LHCN-M2 (cell line): ENCODE measurements at places on chromosomes 16 and 17. TPM values are rescaled to one million over a fixed set of nuclear protein-coding genes. Genes with fewer than 3 reads are reported as not detected.

Gene CHST6
- total RNA-seq = 1.8 and 1.9 TPM in 2 replicates

Gene SGSH
- 20.4 and 25.0 TPM in 2 replicates for total RNA-seq

Gene SRCIN1
- not detected in 2 replicates for total RNA-seq

Gene FBXW10
- not detected in 2 replicates for total RNA-seq

Gene PIRT
- total RNA-seq = not detected in 2 replicates

Gene CCDC144A
- total RNA-seq = 3.3 and 4.5 TPM in 2 replicates

Gene NME1
- 234 and 259 TPM in 2 replicates for total RNA-seq

Gene MT1X
- 68.7 and 172 TPM in 2 replicates for total RNA-seq

Gene KRT25
- total RNA-seq = not detected in 2 replicates

Gene ITGB4
- 0.17 and 5.5 TPM in 2 replicates for total RNA-seq

Gene CNTNAP4
- 0.06 TPM in 1 of 2 replicates, not detected in the other for total RNA-seq

DNA sequence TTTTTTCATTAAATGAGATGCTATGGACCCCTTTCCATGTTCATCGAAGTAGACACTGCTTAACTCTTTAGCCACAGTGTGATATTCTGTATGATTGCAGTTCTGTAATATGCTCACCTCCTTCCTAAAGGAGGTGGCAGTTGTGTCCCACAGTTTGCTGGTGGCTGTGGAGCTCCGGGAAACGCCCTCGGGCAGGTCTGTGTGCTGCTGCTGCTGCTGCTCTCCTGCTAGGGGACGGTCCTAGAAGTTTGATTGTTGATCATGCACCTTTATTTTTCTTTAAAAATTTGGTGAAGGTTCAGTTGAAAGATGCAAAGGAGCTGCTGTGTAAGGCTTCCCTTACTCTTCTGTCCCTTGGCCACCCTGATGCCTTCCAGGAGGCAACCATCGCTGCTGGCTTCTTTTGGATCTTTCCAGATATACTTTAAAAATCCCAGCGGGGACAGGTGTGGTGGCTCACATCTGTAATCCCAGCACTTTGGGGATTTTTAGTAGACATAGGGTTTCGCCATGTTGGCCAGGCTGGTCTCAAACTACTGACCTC is 8.4 kb upstream of the CLEC18A start:
- DNase-seq = no peak

DNA sequence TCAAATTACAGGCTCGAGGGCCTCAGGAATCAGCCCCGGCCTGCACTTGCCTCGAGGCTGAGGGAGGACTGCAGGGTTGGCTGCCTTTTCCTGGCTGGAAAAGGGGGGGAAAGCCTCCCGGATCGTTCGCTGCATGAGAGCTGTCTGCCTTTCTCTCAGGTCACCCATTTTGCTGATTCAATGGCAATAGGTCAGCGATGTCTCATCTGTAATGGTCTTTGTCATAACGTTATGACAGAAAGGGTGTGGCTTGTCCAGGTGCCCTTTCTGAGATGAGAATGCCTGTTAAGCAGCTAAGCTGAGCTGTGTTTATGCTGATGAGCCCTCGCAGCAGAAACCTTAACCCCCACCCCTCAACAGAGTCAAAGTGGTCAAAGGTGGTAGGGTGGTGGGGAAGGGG is 81.8 kb downstream of the AKAP1 start:
- no peak for DNase-seq

GRCh38 chr16:15044286-15044685 is 11.6 kb downstream of the NTAN1 start:
- DNase-seq = no peak

GRCh38 chr17:40443196-40443987 is at the start of gene IGFBP4:
Gene IGFBP4, plus strand, starts transcription at chr17:40443450. Its CDS starts 286 bp downstream, at chr17:40443736.
- peak; percentile 74 for DNase-seq

GRCh38 chr16:80981103-80981502 is 25.6 kb downstream of the CMC2 start:
- no peak for DNase-seq

DNA sequence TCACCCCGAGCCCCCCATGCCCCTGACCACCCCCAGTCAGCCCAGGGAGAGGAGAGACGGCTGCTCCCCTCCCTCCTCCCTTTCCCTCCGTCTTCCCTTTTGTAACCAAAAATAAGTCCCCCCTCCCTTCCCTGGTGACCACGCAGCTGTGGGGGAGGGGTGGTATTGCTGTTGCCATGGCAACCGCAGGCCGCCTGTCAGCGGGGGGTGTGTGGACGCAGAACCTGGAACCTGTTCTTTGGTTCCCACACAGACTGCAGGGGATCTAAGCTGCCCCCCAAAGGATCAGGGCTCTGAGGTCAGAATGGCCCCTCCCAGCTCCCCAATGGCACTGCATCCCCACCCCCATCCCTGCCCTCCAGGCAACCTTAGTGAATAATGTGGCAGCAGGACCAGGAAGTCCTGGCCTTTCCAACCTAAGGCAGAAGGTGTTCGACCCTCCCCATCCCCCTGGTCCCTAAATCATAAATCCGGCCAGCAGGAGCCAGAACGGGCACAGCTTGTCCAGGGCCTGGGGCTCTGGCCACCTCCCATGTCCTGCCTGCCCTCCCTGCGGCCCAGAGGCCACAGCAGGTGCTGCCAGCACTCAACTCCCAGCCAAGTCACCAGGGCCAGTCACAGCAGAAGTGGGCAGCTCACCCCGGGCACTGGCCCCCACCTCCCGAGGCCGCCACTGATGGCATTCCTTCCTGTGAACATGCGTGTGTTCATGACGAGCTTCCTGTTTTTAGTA is 12.0 kb downstream of the CA4 start:
- DNase-seq = no peak

- peak; percentile 82 for DNase-seq
Observed at GRCh38 chr17:77404812-77405581, 264.2 kb downstream of the SEC14L1 start.

- DNase-seq = no peak
Observed at GRCh38 chr17:80384078-80384960, 30.6 kb upstream of the ENDOV start.

GRCh38 chr16:9845661-9846361 is 336.4 kb downstream of the GRIN2A start:
- peak; percentile 77 for DNase-seq

DNA sequence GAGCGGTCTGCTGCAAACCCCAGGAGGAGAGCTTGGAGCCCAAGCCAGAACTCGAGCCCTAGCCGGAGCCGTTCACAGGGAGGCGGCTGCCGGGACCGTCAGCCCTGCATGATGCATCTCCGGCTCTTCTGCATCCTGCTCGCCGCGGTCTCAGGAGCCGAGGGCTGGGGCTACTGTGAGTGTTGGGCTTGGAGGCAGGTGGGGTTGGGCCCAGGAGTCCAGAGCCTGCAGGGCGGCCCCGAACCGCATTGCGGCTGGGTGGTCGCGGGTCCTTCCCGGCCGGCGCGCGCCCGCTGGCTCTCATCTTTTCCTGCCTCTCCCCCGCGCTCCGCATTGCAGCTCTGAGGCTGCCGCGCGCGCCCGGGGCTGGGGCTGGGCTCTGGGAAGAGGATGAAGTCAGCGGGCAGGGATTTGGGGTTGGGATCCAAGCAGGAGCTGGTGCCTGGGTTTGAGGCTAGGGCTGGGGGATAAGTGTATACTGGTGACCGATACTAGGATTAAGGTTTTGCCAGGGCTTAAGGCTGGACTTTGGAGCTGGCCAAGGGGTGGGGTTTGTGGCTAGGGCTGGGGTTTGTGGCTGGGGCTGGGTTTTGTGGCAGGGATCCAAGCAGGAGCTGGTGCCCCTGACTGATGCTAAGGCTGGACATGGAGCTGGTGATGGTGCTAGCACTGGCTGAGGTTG is 532 bp downstream of the CNTNAP1 start:
- DNase-seq = peak; percentile 61

GRCh38 chr16:27110524-27110896 is 43.8 kb downstream of the C16orf82 start:
- DNase-seq = peak; percentile 15

DNA sequence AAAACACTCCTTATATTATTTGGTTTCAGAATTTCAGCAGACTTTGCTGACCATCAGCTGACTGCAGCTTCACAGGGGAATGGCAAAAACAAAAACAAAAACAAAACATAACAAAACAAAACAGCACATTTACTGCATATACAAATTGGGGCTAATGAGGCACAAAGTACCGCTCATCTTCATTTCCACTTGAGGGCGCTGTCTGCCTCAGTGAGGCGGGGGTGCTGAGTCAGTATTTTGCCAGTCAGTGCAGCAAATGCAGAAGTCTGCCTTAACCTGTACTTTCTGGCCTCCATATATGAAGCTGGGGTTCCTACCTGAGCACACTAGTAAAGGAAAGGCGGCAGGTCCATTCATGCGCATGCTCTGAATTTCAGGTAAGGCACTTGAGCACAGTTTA is 13.5 kb upstream of the DYNLRB2 start:
- DNase-seq = no peak

DNA sequence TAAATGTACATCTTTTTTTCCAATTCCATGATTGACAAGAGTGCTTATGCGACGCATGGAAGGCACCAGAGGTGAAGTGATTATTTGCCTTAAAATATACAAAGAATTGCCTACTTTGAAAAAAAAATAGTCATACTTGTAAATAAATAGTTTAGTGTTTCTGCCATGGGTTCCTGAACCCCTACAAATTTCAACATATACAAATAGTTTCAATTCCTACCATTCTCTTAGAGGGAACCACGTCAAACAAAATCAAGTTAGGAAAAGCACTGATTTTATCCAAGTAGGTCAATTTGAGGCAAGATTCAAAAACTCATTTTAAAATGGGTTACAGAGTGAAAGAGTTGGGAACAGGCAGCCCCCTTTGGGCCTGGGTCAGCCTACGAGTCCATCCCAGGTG is 11.7 kb downstream of the CMTM3 start:
- no peak for DNase-seq

- DNase-seq = no peak
Observed at GRCh38 chr17:31492880-31493655, 101.6 kb downstream of the RAB11FIP4 start.

GRCh38 chr17:45361451-45361850 is 44.6 kb upstream of the MAP3K14 start:
- no peak for DNase-seq

DNA sequence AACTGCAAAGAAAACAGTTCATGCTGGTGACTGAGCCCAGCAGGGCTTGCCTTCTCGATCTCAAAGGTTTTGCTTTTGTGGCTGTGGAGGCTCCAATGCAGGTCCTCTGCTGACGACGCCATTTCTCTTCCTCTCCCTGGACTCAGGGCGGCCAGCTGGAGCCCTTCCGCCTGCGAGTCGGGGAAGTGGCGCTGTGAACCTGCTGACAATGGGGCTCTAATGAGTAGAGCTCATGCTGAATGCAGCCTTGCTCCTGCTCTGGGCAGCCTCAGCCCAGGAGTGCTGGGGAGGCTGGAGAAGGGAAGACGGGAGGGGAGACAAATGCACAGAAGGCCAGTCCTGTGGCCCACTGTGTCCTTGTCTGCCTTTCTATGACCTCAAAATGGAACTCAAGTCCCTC is 43.8 kb downstream of the VAC14 start:
- DNase-seq = no peak

- DNase-seq = no peak
Observed at GRCh38 chr17:29434550-29434949, 44.4 kb downstream of the TAOK1 start.
